Activated naive CD8-positive, alpha-beta T cell treated with anti-CD3 and anti-CD28 coated beads, Interleukin-2, amount 50 U/mL, for 16 hours (primary cell): ENCODE measurements at places on chromosomes 13 and 19.

DNA sequence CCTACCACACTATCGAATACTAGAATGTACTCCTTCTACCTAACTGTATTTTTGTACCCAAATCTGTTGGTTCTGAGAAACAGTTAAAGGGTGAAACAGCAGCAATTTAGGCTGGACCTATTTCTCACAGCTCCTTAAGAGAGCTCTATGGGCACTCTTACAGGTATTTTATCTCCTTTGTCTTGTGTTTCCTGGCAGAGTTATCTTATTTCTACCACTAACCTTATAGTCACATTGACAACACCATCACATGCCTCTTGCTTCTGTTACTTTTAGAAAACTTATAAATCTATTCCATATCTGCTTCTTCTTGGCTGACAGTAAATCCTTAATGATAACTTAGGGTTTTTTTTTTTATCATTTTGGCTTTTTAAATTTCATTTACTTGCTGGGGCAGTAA, 130.7 kb downstream of the MYO16 start:
- DNase-seq: no peak

- DNase-seq: no peak
Observed at GRCh38 chr19:29247051-29247450, 34.1 kb upstream of the UQCRFS1 start.

DNA sequence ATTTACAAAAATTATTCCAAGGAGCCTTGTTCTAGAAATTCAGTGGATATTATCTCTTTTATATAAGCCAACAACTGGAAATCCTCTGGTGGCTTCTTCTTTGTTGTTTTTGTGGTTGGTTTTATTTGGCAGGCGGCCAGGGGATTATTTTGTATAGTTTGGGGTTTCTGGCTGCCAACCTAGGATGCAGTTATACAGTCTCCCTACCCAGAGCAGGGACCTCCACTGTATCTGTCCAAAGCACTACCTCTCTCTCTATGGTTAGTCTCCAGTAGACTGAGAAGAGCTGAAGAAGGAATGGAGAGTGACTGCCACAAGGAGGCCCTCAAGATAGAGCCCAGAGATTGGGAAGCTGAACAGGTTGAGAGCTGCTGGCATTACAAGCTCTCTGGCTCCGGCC, 80.2 kb downstream of the ZAR1L start:
- DNase-seq: no peak

GRCh38 chr13:41694545-41695301, 237.4 kb downstream of the RGCC start:
- DNase-seq: no peak

DNA sequence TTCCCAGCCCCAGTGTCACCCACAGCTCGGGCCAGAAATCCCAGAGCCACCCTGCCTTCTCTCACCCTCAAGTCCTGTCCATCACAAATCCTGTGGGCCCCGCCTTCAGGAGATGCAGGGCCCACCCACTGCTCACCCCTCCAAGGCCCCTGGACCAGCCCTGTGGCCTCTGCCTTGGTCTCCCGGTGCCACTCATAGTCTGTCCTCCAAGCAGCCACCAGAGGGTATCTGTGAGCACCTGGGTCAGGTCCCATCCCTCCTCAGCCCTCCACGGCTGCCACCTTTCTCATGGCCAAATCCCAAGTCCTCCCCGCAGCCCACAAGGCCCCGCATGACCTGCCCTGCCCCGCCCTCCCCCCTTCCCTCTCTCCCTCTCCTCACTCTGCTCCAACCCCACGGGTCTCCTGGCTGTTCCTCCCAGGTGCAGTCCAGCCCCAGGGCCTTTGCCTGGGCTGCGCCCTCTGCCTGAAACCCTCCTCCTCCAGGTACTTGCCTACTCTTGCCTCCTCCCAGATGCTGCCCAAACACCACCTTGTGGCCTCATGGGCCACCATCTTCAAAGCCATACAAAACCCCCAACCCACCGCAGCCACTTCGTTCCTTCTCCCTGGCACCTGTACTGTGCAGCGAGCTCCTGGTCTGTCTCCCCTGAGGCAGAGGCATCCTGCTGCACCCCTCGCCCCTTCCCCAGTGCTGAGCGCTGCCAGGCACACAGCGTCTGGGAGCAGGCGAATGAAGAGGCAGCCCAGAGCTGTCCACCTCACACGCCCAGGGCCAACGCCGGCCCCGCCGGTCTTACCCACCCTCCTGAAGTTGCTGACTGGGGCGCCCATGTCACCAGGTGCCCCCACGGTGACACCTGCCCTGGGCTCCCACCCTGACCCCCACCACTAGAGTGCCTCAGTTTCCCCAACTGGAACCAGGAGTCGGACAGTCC, 13.2 kb upstream of the UQCR11 start:
- no peak for DNase-seq

- DNase-seq: no peak
Observed at GRCh38 chr19:7326105-7326877, 22.4 kb upstream of the ARHGEF18 start.
